Right atrium auricular region (tissue), 2 donors: ENCODE measurements at places on chromosomes 3 and 15.

DNA sequence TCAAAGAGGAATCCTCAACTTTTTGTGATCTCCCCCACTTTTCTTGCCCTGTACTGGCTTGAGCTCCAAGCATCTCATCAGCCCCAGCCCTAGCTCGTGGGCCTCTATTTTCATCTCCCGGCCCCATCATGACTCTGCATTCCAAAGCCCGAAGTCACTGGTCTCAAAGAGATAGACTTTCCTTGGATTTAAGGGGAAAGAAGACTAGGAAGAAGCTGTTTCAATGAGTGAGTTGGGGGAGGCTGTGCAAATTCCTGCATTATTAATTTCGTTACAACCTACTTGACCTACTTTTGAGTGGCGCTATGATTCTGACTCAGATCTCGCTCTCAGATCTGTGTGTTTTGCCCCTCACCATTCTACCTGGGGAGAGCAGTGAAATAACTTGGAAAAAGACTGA, 266.6 kb upstream of the TBL1XR1 start:
- no peak for DNase-seq

DNA sequence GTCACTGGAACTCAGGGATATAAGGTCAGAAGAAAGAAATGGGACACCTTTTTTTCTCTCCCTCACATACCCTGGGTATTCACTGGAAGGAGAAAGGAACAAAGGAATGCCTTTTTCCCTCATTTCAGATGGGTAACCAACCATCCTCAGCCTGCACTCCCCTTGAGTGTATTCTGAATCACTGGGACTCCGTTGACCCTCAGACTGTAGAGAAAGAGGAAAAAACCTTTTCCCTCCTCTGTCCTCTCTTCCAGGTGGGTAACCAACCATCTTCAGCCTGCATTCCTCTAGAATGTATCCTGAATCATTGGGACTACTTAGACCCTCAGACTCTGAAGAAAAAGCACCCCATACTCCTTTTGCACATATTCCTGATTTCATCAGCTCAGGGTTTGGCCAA, 11.4 kb downstream of the PRR20G start:
- no peak for DNase-seq

DNA sequence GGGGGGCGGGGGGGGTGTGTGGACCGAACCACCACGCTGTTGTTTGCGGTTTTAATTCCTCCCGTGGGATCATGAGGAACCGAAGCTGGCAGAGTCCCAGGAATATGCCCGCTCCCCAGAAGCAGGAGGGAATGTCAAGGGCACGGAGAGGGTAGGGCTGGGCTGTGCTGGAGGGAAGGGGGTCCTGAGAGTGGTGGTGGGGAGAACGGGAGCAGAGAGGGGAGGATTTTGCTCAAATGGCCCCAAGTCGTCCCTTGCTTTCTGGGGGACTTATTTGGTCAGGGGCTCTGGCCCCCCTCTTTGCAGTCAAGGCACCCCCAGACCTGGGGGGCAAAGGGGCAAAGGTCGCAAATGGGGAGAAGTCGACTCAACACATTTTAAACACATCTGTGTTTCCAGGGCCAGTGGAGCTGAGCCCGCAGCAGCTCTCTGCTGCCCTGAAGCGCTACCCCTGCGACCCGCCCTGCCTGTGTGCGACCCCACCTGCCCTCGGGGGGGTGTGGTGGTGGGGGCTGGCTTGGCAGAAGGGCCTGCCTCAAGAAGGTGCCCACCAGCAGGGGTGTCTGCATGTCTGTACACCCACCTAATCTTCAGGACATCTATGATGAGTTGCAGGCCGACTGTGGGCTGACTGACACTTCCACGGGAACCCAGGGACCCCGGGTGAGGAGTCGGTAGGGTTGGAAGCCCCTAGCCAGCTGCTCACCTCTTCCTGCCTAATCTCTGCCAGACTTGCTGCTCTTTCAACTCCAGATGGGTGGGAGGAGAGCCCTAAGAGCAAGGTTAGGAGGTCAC, 602 bp upstream of the ATP2B2 start:
- DNase-seq: no peak

DNA sequence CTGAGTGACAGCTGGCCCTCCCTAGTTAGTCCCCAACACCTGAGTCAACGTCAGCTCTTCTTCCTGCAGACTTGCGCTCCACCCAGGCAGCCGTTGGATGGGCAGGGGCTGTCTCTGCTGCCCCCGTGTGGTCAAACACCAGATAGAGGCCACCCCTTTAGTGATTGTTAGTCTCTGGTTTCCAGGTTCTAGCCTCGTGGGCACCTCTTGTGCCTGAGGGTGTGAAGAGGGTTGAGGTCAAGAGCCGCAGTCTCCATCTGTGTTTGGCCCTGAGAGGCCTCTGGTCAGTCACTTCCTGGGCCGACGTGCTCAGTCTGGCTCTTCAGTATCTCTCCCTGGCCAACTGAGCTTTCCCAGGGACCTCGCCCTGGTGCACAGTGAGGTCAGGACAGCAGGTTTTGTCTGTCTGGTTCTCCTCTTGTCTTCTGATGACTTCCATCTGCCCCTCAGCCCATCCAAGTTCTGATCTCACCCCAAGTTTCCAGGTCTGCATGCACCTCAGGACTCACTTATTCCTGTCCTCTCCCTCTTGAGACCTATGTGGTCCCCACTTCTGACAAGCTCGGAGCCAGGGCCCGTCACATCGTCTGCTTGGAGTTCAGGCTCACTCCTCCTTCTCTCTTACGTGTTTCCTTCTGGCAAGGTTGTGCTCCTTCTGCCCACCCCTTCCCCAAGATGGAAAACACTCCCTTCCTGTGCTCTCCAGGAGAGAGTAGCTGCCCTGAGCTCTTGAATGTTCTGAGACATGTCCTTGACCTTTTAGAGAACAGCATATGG, 20.9 kb downstream of the CD276 start:
- DNase-seq: no peak

- DNase-seq: no peak
Observed at GRCh38 chr3:118938183-118938961, 96.3 kb downstream of the IGSF11 start.

- peak; percentile 66 for DNase-seq
Observed at GRCh38 chr3:178454726-178455125, 81.5 kb upstream of the KCNMB2 start.

- DNase-seq: no peak
Observed at GRCh38 chr3:24981924-24982323, 446.1 kb upstream of the RARB start.
